ENCODE measurements at places on chromosomes 1 and 21.

DNA sequence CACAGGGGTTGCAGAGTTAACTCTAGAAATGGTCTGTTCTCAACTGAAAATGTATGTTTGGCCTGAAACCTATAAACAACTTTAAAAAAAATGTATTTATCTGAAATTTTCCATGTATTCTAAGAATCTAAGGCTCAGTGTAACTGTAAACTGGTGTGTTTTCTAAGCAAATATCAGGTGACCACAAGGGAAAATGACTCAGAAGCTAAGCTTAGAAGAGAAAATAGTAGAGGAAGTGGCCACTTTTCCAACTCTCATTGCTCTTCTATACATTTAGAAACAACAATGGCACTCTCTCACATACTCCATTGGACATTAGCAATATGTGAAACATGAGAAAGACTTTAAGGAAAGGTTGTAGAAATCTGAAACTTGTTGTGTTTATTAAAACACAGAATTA, 7.5 kb downstream of the TNFSF18 start:
- H3K27ac ChIP-seq, result no peak overlapping the region
- no peak for DNase-seq
- H3K4me3 ChIP-seq, result no peak overlapping the region
- no peaks in the 10 kb centered on the region for H3K4me1 ChIP-seq

GRCh38 chr1:204641455-204641854, 44.1 kb downstream of the LRRN2 start:
- no peak overlapping the region for H3K27ac ChIP-seq
- peaks cover 3% of the 10 kb centered on the region for H3K4me1 ChIP-seq
- DNase-seq, result no peak
- H3K4me3 ChIP-seq, result no peak overlapping the region
- no peaks in the 10 kb centered on the region for H3K36me3 ChIP-seq
- no peaks in the 10 kb centered on the region for H3K27me3 ChIP-seq

DNA sequence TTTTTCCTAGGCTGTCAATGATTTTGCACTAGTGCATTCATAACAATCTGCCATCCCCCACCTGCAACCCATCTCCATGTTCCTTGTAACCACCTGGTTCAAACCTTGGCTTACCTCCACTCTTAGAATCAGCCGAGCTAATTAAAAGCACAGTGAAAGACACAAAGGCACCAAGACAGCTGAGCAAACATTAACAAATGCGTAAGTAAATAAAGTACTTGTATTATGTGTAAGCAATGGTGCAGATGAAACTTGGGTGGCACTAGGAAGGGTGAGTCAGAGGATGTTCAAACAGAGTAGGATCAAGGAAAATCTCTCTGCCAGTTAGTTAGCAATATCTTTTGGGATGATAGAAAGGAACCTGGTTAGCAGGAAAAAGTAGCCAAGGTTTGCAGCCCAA, 5.1 kb upstream of the FOXJ3 start:
- H3K27me3 ChIP-seq, result no peaks in the 10 kb centered on the region
- no peak for DNase-seq
- peaks cover 44% of the 10 kb centered on the region for H3K4me1 ChIP-seq
- H3K4me3 ChIP-seq, result peak overlapping the region; percentile 5
- H3K27ac ChIP-seq, result peak overlapping the region; percentile 65
- no peaks in the 10 kb centered on the region for H3K36me3 ChIP-seq

- H3K4me1 ChIP-seq, result peaks cover 3% of the 10 kb centered on the region
- no peaks in the 10 kb centered on the region for H3K27me3 ChIP-seq
- no peak for DNase-seq
- H3K36me3 ChIP-seq, result no peaks in the 10 kb centered on the region
- no peak overlapping the region for H3K27ac ChIP-seq
These were observed 181.9 kb upstream of the B3GALT2 start for GRCh38 chr1:193368302-193368701.

GRCh38 chr1:115837341-115837739, 3.6 kb downstream of the NHLH2 start:
- H3K4me3 ChIP-seq, result peak overlapping the region; percentile 64
- no peaks in the 10 kb centered on the region for H3K36me3 ChIP-seq
- DNase-seq, result no peak
- peaks cover 74% of the 10 kb centered on the region for H3K27me3 ChIP-seq
- H3K27ac ChIP-seq, result no peak overlapping the region
- peaks cover 5% of the 10 kb centered on the region for H3K4me1 ChIP-seq

- peaks cover 15% of the 10 kb centered on the region for H3K27me3 ChIP-seq
- no peak overlapping the region for H3K4me3 ChIP-seq
- no peaks in the 10 kb centered on the region for H3K4me1 ChIP-seq
These were observed 58.7 kb upstream of the ZC3H12A start for GRCh38 chr1:37415611-37416244.

DNA sequence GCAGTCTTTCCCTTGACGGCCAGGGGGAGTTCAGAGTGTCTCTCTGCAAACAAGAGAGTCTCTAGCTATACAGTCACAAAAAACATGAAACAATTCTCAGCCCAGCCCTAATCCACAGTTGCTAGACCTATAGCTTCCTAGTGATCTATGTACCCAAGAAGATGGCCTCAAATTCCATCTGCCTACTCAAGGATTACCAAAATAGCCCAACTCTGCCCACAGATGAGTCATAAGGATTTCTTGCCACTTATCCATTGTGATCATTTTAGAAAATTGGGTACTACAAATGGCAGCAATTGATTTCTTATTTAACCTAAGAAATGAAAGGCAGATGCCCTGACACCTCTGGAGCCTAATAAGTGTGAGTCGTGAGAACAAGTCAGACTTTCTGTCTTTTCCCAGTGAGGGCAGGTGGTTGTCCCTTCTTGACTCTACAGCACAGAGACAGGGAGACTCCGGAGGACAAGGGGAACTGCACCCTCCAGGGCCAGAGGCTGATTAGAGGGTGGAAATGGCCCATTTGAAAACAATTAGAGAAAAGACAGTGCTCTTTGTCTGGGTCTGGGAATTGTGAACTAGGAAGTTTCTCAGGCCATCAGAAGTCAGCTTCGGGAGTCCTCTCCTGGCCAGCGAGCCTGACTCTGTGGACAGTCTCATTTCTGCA, 65.4 kb downstream of the ABCA4 start:
- DNase-seq, result no peak
- no peaks in the 10 kb centered on the region for H3K36me3 ChIP-seq
- H3K4me1 ChIP-seq, result peaks cover 10% of the 10 kb centered on the region
- H3K4me3 ChIP-seq, result no peak overlapping the region

DNA sequence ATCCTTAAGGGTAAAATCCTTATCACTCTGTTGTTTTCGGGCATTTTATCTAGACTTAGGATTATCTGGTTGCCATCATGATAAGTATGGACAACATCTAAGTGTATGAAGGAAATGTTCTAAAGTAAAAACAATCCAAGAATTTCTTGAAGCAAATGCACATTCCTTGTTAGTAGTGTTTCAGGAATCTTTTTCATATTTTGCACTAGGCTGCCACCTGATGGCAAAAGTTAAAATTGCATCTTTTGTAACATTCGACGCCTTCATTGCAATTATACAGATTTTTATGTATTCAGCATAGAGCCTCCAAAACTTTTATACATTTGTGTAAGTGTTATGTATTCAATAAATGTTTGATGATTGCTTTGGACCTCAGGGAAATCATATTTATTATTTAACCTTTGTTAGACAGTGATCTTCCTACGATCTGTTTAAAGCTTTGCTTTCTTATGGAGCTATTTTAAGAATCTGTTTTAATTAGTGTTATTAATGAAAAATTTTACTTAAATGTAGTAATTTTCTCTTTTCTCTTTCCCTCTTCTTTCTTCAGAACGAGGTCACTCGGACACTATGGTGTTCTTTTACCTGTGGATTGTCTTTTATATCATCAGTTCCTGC, 49.4 kb upstream of the KIAA1614 start:
- no peak for DNase-seq
- H3K27ac ChIP-seq, result no peak overlapping the region
- H3K36me3 ChIP-seq, result peaks cover 10% of the 10 kb centered on the region

DNA sequence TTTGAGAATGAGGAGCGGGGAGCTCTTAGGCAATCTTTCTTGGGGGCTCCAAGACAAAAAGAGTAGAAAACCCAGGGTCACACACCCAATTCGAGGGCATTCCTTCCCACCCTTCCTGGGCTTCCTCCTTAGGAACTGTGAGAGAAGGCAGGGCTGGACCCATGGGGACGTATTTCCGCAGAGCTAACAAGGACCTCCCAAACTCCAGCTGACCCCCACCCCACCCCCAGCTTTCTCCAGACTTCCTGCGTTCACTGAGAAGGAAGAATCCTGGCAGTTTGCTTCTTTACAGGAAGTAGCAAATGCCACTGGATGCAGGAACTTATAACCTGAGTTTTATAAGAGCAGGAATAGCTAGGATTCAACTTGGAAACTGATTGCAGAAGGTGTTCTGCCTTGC, 2.7 kb upstream of the LHX9 start:
- H3K27ac ChIP-seq, result no peak overlapping the region
- H3K27me3 ChIP-seq, result peaks cover 98% of the 10 kb centered on the region
- peaks cover 30% of the 10 kb centered on the region for H3K4me1 ChIP-seq
- no peak for DNase-seq
- H3K36me3 ChIP-seq, result no peaks in the 10 kb centered on the region
- no peak overlapping the region for H3K4me3 ChIP-seq

GRCh38 chr1:26168410-26169197, at the start of gene C1orf232:
C1orf232 (minus strand) TSS chr1:26168963; CDS start chr1:26168499, 464 bp downstream.
- DNase-seq, result no peak
- no peaks in the 10 kb centered on the region for H3K36me3 ChIP-seq
- H3K27me3 ChIP-seq, result peaks cover 6% of the 10 kb centered on the region
- peaks cover 16% of the 10 kb centered on the region for H3K4me1 ChIP-seq
- H3K4me3 ChIP-seq, result peak within 1 kb of the TSS; percentile 87
- peak within 1 kb of the TSS; percentile 90 for H3K27ac ChIP-seq

DNA sequence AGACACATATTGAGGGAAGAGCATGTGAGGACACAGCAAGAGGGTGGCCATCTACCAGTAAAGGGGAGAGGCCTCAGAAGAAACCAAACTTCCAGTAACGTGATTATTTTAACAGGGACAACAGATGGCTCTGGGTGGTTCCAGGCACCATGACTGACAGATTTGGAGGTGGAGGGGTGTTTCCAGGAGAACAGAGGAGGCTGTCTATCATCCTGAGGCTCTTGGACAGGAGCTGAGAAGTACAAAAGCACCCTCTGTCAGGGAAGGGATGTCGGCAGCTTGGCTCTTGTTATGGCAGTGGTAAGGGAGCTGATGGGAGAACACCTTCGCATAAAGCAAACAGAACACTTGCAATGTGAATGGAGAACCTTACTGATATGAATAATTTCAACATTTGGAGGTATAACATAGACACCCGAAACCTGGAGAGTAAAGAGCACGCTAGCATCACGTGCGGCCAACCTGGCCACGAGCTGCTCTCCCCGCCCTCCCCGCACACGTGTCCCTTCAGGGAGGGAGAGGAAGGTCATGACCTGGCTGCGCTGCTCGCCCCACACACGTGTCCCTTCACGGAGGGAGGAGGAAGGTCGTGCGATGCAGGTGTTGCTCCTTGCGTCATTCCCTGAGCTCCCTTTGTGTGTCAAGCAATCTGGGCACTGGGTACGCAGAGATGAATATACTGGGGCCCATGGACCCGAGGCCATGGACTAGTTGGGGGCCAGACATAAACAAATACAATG, 37.5 kb upstream of the NLRP3 start:
- no peak for DNase-seq
- no peak overlapping the region for H3K4me3 ChIP-seq
- H3K27me3 ChIP-seq, result peaks cover 31% of the 10 kb centered on the region
- no peaks in the 10 kb centered on the region for H3K4me1 ChIP-seq

DNA sequence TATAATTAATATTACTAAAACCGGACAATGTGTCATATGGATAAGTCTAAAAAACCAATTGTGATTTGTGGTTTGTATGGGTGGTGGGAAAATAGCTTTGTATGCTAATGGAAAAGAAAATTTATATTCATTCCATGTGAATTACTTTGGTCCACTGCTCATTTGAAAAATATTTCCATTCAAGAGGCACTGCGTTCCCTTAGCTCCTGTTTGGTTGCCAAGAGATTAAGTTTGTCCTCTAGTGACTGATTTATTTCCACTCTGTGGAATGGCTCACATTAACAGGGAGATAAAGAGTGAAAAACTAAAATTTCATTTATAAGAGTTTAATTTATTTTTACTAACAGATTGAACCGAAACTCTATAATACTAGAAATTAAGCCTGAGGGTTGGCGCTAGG, 744.1 kb upstream of the CHRM3 start:
- H3K36me3 ChIP-seq, result no peaks in the 10 kb centered on the region
- no peak for DNase-seq
- no peak overlapping the region for H3K4me3 ChIP-seq
- no peaks in the 10 kb centered on the region for H3K4me1 ChIP-seq
- no peaks in the 10 kb centered on the region for H3K27me3 ChIP-seq

GRCh38 chr1:206496131-206496793, 11.1 kb upstream of the RASSF5 start:
- peaks cover 14% of the 10 kb centered on the region for H3K27me3 ChIP-seq
- DNase-seq, result no peak
- peaks cover 2% of the 10 kb centered on the region for H3K4me1 ChIP-seq
- no peak overlapping the region for H3K4me3 ChIP-seq

GRCh38 chr21:36914244-36915013, 52.0 kb downstream of the HLCS start:
- H3K27me3 ChIP-seq, result no peaks in the 10 kb centered on the region
- DNase-seq, result no peak
- peaks cover 27% of the 10 kb centered on the region for H3K4me1 ChIP-seq
- H3K27ac ChIP-seq, result no peak overlapping the region
- no peak overlapping the region for H3K4me3 ChIP-seq

DNA sequence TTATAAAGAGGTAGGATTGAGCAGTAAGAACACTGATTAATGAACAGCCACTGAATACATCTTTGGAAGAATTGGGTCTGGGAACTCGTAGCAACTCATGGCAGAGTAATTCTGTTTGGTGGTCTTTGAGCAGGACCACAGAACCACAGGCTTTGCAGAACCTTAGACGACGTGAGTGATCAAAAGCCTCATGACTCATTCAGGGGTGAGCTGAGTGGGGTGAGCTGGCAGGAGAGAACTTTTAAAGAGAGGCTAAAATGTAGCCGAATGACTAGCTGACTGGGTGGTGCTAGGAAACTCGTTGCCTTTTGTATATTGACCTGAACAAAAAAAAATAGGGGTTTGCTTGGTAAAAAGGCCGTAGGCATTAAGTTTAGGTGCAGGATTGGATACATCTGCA, 313.8 kb downstream of the TGFB2 start:
- H3K4me1 ChIP-seq, result peaks cover 1% of the 10 kb centered on the region
- H3K4me3 ChIP-seq, result no peak overlapping the region
- H3K27ac ChIP-seq, result no peak overlapping the region

DNA sequence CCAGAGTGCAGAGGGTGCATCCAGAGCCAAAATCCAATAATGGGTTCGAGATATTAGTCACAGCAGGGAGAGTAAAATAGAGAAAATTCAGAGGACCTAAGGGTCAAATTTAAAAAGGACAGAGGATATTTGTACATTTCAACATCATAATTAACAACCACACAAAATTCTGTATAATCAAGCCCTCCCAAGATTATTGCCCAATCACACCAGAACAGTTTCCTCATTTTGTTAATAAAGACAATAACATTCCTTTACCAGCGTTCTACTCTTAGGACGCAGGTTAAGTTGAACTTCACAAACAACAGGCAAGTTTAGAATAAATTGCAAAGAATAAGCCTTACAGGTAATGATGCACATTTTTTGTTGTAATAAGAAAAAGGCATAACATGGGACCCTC, 462.8 kb downstream of the PTPRC start:
- H3K36me3 ChIP-seq, result no peaks in the 10 kb centered on the region
- no peak overlapping the region for H3K4me3 ChIP-seq
- DNase-seq, result no peak
- no peak overlapping the region for H3K27ac ChIP-seq
- H3K27me3 ChIP-seq, result no peaks in the 10 kb centered on the region

- no peak for DNase-seq
- H3K27ac ChIP-seq, result no peak overlapping the region
- peaks cover 14% of the 10 kb centered on the region for H3K27me3 ChIP-seq
- no peak overlapping the region for H3K4me3 ChIP-seq
- no peaks in the 10 kb centered on the region for H3K36me3 ChIP-seq
- no peaks in the 10 kb centered on the region for H3K4me1 ChIP-seq
These were observed 16.2 kb downstream of the OLFML2B start for GRCh38 chr1:162007466-162007865.

All from progenitor cell of endocrine pancreas (in vitro differentiated cells).